ENCODE measurements at places on chromosomes 5 and 9.

- no peak for DNase-seq
Observed at GRCh38 chr5:138849439-138849838, 25.7 kb downstream of the LRRTM2 start.

DNA sequence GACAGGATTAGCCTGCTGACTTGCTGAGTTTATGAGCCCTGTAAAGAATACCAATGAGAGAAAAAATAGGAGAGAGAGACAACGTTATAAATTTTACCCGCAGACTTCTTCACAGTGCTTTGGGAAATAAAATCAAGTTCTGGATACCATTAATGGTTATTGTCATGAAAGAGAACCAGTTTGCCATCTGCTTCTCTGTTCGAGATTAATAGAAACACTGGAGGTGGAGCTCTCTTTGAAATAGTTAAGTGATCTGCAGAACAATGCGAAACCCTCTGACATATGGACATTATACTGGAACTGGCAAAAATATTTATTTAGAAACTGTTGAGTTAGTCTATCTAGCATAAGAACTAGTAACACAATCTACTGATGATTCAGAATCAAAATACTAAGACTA lies 500.7 kb downstream of the CDH12 start:
- no peak for DNase-seq

DNA sequence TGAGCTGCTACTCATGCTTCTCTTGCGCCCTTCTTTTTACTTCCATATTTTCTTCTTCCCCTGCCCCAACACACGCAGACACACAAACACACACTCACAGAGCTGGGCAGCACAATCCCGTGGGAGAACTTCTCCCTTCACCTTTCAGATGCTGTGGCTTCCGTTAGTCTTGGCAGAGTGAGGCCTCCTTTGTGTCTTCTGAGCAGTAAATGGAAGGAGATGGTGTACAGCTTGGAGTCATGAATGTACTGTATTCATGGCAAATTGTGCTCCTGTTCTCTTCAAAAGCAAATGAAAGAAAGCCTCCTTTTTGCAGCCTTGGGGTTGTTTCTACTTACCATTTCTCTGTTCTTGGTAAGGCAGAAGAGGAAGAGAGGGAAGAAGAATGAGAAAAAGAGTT lies 456.6 kb upstream of the TLE4 start:
- DNase-seq: no peak

GRCh38 chr5:174167080-174167910 lies 121.8 kb downstream of the NSG2 start:
- no peak for DNase-seq

GRCh38 chr5:140565024-140565779 lies 574 bp downstream of the SLC35A4 start:
- DNase-seq: no peak

DNA sequence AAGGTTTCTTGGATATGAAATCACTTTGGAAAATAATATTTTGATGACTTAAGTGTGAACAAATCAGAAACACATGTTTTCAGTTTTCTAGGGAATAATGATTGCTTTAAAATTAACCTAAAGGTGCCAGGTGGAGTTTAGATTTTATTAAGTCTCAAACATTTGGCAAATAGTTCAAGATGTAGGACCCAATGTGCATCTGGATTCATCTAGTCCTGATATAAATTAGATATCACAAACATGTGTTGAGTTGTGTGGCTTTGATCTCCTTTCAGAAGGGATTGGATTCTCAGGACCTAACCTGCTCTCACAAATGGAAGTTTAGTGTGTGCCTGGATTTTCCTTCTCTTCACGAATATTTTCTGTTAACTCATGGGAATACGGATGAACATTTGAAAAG lies 291.4 kb upstream of the ISL1 start:
- DNase-seq: no peak

- no peak for DNase-seq
Observed at GRCh38 chr5:39164016-39164415, 55.3 kb downstream of the FYB1 start.

GRCh38 chr9:86324308-86324707 lies 29.9 kb downstream of the TUT7 start:
- peak; percentile 59 for DNase-seq

GRCh38 chr5:98791001-98791519 lies 17.6 kb downstream of the RGMB start:
- no peak for DNase-seq

GRCh38 chr9:105171589-105171988 lies 72.9 kb upstream of the SLC44A1 start:
- no peak for DNase-seq

- no peak for DNase-seq
Observed at GRCh38 chr9:129201866-129202265, 23.8 kb upstream of the IER5L start.

GRCh38 chr9:3385871-3386270 lies 139.9 kb downstream of the RFX3 start:
- no peak for DNase-seq

DNA sequence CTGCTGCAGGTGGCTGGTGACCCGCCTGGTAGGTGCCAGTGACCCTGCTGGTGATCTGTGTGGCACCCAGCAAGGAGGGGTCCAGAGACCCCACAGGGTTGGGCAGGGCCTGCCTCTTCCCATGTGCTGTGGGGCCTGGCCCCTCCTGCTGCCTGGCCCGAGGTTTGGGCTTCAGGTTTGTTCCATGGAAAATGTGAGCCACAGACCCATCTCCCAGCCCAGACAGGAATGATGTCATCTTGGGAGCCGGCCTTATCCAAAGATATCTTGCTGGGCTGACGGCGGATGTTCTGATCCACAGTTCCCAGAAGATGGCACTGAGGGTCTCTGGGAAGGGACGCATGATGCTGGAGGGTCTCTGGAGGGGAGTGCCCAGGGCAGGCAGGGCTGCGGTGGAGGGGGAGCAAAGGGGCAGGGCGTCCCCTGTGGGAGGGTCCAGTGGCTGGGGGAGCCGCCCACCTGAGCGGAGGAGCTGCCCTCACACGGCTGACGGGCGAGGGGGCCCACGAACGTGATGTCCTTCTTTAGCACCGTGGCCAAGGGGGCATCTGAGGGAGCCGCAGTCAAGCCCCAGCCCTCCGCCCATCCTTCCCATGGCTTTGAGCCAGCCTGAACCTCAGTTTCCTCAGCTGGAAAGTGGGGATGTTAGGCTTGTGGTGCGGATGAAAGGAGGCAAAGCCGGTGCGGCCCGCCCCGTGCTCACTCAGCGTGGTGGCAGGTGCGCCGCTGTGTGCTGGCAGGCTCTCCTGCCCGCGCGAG lies 68.1 kb downstream of the COL5A1 start:
- DNase-seq: peak; percentile 33

- DNase-seq: peak; percentile 65
Observed at GRCh38 chr5:142529626-142530278, 156.1 kb downstream of the FGF1 start.

GRCh38 chr9:115945009-115945431 lies 208.6 kb upstream of the PAPPA start:
- no peak for DNase-seq

DNA sequence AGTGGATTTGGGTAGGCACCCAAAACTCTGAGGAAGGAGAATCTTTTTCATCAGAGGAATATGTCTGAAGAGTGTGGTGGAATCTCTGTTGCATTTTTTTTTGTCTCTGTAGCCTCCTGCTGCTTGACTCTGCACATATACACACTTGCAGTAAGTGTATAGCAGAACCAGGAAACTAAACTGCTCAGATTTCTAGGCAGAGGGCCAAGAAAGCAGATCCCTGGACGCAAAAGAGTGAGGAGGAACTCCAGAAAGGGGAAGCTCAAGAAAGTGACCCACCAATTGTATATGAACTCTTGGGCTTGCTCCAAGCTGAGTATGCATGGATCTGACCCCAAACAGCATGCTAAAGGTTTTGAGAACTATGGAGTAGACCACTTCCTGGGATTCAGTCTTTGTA lies 181.8 kb downstream of the GADD45G start:
- peak; percentile 52 for DNase-seq

DNA sequence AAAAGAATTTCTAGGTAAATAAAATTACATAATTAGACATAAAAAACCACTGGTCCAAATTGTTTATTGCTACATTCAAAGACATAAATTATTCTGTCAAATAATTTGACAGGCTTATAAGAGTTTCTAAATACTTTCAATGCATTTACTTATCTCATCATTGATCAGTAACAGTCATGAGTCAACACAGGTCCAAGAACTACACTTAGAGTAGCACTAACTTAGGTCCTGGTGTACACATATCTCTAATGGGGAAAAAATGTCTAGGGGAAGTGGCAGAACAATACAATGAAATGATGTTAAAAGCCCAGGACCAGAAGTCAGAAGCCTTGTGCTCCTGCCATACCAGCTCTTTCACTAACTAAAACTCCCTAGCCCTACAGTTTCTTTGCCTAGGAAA lies 96.5 kb upstream of the SLCO6A1 start:
- no peak for DNase-seq

DNA sequence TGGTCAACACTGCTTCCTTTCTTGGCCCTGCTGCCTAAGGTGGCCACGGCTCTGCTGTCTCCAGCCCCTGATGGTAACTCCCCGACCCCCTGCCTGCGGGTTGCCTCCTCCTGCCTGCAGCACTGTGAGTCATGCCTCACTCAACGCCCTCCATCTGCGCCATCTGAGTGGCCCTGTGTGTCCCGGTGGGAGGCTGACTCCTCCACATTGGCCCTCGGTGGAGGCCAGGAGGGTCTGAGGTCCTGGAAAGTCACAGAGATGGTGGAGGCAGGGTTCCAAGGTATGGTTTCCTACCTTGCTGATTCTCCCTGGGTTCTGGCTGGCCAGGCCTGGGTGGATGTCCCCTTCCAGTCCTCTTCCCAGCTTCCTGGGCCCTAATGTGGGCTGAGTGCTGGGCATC lies 64.5 kb upstream of the ADAMTS2 start:
- no peak for DNase-seq

- no peak for DNase-seq
Observed at GRCh38 chr5:149475777-149476176, 75.5 kb downstream of the CSNK1A1 start.

DNA sequence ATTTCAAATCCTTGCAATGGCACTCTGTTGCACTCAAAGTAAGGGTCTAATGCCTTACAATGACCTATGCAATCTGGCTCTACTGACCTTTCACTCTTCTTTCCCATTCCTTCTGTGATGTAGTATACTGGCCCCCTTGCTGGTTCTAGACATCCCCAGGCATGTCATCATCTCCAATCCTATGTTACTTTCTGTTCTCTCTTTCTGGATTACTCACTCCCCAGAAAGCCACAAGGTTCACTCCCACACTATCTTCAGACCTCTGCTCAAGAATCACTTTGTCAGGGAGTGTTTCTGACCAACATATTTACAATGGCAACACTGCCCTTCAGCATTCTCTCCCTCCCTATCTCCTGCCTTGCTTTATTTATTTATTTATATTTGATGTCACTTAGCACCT lies 802.2 kb upstream of the WWC1 start:
- peak; percentile 48 for DNase-seq

GRCh38 chr5:64516216-64516615 lies 10.4 kb downstream of the RGS7BP start:
- no peak for DNase-seq

DNA sequence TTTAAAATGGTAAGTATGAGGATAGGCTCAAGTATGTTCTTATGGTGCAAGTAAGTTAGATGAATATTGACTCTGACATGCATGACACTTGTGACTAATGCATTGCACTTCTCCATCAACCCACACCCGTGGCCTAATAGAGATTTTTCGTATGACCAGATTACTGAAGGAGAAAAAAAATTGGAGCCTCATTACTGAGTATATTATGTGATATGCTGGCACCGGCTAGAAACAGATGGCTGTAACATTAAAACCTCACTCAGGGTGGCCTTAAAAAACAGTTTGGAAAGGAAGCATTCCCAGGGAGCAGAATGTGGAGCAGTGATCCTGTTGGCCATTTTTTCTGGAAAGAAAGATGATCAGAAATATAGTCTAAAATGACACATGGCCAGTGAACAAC lies 766.4 kb downstream of the PRELID2 start:
- no peak for DNase-seq

GRCh38 chr5:72597456-72597948 lies 90.3 kb upstream of the ZNF366 start:
- peak; percentile 85 for DNase-seq

GRCh38 chr5:113162770-113163169 lies 186.2 kb downstream of the DCP2 start:
- peak; percentile 14 for DNase-seq

DNA sequence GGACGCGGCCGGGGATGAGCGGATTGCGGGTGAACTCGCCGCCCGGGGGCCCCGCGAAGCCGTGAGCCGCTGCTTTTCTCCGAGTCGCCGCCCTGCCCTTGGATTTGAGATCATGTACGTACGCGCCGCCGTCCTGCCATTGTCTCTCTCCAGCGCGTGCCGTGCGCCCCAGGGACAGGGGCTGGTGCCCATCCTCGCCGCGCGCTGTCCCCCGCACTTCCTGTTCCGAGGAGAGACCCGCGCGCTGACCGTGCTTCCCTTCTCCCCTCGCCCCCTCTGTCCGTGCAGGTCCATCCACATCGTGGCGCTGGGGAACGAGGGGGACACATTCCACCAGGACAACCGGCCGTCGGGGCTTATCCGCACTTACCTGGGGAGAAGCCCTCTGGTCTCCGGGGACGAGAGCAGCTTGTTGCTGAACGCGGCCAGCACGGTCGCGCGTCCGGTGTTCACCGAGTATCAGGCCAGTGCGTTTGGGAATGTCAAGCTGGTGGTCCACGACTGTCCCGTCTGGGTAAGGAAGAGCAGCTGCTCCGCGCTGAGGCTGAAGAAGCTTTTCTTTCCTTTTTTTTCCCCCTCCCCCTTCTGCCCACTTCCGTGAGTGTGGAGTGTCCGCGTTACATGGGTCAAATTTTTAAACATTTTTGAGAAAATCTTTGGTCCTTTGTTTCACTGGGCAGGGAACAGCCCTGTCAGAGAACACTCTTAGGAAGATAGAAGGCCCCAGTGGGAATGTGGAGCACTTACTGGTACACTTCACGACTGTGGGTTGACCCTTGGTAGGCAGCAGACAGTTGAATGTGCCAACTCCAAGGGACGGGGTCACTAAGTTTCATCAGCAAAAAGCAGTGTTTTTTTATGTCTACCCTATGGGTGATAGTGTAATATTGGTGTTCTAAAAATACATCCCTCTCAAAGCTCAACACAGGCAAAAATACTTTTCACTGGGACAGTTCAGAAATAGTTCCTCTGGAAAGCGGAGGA lies 727 bp downstream of the RHOBTB3 start:
- DNase-seq: peak; percentile 50

- no peak for DNase-seq
Observed at GRCh38 chr5:174425271-174425963, 299.0 kb upstream of the MSX2 start.

DNA sequence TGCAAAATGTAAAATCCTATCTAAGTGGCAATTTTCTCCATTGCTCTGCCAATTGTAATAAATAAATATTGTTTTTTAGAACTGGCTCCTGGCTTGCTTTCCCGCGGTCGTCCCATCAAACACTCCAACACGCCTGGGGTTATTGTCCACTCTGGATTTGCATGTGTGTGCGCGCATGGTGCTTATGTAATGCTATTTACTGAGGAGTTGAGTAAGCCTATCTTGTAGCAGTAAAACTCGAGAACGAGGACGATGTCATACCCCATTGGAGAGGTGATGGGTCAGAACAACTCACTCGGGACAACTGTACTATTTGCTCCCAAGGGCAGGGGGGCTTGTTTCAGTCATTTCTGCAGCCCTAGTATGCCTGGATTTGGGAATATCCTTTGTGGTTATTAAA lies 220.9 kb downstream of the PAX5 start:
- DNase-seq: no peak
